ENCODE measurements at places on chromosomes 3 and 15.

DNA sequence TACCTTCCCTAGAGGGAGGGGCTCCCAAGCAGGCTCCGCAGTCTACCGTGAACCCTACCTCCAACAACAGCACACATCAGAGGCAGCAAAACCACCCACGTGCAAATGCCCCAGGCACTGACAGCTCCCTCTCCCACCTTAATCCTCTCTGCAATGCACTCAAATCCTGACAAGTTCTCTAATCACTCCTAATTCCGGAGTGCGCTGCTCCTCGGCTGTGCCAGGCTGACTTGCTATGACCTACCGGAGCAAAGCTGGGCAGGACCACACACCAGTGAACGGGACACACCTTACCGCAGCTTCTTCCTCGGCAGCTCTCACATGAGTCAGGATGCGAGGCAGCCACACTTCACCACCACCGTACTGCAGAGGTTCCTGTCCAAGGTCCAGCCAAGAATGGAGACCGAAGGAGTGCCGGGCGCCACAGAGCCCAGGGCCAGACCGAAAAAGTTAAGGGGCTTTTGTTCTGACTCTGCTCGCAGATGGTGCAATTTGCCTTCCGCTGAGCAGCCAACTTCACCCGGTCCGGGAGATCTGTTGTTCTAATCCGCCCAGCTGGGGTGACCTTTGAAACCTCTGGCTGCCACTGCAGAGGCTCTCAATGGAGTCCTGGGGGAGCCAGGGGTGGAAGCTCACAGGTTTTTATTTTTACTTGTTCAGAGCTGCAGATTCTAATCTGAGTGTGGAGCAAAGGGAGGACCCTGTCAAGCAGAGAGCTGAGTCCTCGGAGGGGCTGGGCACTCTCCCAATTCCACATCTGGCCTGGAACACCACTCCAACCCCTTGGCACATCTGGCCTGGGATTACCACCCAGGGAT lies 84.4 kb downstream of the MYLK start:
- no peak for DNase-seq

DNA sequence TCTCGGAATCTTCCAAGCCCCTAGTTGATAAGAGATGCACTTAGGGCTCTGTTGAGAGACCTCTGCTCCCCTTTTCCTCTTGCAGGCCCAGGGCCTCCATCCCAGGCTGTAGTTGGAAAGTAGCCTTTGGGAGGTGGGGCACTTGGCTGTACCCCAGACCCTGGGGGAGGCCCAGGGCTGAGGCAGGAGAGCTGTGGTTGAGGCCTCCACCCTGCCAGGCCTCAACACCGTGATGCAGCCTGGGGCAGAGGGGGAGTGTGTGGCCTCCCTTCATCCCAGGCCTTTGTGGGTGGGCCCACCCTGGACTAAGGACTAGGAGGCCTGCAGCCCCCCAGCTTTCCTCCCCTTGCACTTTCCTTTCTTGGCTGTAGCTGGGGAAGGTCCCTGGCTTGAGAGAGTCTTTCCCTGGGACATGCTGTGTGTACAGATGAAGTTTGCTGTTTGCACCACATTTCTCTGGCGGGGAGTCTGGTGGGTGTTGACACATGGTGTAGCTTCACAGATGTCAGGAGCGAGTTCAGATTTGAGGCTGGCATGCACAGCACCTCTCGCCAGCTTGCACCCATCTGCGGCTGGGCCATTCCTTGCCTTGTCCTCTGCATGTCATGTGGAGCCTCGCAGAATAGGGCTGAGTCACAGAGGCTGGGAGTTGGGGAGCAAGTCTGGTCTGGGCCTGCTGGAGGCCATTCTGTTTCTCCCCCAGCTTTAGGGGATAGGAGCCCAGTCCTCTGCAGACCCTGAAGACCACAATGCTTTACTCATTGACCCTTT lies 13.7 kb downstream of the PLEKHO2 start:
- no peak for DNase-seq

DNA sequence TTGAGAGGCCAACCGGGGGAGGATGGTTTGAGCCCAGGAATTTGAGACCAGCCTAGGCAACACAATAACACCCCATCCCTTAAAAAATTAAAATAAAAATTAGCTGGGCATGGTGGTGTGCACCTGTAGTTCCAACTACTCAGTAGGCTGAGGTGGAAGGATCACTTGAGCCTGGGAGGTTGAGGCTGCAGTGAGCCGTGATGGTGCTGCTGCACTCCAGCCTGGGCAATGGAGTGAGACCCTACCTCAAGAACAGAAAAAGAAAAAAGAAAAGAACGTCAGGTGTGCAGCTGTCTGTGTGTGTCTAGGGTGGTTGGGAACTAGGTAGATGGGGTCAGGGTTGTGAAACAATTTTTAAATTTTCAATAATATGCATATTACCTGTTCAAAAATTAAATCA lies 96.2 kb upstream of the BHLHE40 start:
- DNase-seq = no peak

DNA sequence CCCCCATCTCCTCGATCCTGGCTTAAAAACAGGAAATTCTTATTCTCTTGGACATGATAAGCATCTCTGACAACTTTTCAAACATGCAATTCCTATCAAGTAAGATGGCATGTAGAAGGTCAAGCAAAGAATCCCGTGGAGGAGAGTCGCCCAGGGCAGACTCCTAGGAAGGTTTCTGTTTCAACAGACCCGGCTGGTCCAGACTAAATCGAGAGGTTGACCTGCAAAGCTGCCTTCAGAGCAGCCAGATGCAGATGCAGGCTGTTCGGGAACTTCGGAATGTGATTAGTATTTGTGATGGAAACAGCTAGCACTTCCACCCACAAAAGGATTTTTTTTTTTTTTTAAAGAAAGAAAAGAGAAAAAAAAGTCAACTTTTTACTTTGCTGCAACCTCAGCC lies 216.8 kb downstream of the NR1D2 start:
- DNase-seq = no peak

- no peak for DNase-seq
Measured at GRCh38 chr3:72031581-72031980, 246.6 kb upstream of the PROK2 start.

DNA sequence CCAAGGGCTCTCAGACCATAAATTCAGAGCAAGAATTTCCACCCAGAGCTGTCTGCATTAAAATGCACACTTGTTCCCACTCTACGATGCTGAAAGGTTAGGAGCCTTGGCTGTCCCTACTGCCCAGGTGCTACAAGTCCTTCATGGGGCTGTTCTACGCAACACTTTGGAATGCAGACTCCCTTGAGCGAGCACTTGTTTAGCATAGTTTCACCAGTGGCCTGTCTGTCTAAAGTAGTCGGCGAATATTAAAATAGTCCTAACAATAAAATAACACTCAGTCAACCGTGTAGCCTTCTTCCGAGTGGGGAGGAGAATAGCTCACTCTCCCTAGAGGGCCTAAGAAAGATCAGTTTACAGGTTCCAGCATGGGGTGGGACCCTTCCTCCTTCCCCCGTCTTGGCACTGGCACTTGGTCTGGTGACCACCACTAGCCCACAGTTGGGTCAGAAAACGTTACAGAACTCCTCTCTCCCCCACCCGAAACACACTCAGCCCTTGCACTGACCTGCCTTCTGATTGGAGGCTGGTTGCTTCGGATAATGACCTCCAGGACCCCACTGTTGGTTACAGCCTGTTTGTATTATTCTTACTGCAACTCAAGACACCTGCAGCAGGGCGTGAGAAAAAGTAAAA lies at the start of gene CLDN16:
Gene CLDN16 (plus strand): TSS at position 586 of the 636 bp plus-strand sequence. CDS start 167 bp downstream, outside the sequence.
- DNase-seq = no peak

- no peak for DNase-seq
Measured at GRCh38 chr15:63522225-63522578, 17.8 kb downstream of the USP3 start.

- DNase-seq = peak; percentile 6
Measured at GRCh38 chr15:63970621-63971426, 75.5 kb downstream of the DAPK2 start.

GRCh38 chr3:46489875-46490274 lies 7.9 kb upstream of the RTP3 start:
- no peak for DNase-seq

DNA sequence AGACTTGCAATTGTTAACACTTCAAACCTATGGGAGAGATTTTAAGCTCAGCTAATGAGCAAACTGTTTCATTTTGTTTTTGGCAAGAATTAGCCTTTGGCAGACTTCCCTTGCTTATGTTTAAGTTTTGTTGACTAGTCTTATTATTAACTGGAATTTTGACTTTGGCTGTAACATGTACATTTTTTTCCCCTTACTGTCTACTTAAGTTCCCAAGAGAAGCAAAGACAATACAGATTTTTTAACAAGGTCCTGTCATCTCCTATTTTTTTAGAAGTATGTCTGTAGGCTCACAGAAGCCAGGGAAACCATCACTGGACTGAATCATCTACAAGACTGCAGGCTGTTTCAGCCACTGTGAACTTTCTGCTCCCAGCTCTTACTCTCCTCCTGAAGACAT lies 74.3 kb downstream of the DGKG start:
- no peak for DNase-seq

- no peak for DNase-seq
Measured at GRCh38 chr15:101807345-101807945, 4.1 kb downstream of the OR4F6 start.

- no peak for DNase-seq
Measured at GRCh38 chr3:173284301-173284700, 113.2 kb upstream of the NLGN1 start.

DNA sequence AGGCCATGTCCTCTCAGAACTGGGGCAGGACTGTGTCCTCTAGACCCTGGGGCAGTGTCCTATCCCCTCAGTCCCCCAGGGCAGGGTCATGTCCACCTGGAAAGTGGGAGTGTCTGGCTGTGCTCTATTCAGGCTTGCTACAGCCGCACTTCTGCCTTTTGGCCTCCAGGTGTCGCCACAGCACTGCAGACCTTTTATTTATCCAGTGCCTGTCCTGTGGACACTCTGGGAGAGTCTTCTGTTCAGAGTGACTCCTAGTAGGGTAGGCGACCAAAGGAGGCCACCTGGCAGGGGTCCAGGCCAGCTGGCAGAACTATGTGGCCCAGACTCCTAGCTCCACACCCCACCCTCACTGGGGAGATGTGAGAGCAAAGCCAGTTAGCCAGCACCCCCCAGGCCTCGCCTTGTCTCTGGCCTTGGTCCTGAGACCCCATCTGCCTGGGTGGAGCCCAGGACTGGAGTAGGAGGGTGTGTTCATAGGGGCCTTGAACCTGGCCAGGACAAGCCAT lies 3.9 kb downstream of the TMIE start:
- DNase-seq = peak; percentile 65

DNA sequence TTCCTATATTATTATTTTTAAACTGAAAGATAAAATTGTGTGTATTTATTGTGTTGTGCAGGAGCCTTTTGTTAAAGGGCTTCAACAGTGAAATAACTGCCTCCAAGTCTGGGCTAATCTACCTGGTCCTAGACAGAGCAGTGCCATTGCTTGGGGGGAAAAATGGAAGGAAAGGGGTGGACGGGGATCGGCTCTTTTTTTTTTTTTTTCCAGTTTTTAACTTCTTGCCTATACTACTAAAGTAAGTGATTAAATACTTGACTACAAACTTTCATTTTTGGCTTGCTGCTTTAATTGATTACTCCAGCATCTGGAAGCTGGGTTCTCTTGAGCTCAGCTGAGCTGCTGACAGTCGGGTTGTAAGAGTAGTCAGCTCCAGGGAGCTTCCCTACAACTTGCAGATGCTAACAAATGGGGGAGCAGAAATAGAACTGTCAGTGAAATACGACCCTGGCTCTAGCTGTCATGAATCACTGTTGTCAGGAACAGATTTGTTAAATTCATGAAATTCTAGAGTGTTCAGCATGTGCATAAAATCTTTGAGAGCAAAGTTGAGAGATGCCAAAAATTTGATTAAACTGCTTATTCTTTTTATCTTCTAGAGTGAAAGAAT lies 276.7 kb downstream of the ROBO1 start:
- no peak for DNase-seq

- DNase-seq = no peak
Measured at GRCh38 chr3:74676-75243, 121.8 kb upstream of the CHL1 start.

DNA sequence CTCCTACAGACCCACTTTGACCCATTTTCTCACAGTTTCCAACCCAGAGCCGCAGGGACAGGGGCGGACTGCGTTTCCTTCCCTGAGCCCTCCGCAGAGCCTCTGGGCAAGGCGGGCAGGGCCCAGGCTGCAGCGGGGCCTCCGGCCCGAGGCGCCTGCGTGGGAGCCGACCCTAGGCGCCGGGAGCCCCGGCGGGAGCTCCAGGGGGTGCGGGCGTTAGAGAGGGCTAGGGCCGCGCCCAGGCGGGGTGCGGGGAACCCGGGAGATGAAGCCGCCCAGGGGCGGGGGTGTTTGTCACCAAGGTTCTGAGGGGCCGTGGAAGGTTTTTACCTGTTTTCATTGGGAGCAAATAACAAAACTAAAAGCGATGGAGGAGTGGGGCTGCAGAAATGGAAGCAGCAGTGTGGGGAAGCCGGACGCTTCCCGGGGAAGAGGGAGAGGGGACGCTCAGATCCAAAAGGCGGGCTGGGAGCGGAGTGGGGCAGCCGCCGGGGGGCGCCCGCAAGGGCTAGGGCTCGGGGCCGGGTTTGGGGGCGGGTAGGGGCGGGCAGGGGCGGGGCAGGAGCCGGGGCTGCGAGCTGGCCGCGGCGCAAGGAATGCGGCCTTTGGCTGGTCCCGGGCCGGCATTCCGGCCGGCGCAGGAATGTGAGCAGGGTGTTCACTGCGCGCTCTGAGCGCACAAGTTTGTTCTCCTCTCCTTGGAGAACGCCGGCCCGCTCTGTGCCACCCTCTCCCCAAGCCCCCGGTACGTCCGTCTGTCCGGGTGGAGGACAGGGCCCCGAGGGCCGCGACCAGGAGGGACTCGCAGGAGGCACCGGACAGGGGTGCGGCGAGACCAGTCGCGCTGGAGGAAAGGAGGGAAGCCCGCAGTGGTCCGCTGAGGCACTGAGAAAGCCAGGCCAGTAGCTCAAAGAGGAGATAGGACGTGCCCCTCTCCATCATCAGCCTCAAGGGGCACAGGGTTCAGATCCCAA lies 61.1 kb downstream of the AMOTL2 start:
- DNase-seq = no peak

GRCh38 chr3:157494581-157495281 lies 8.5 kb downstream of the VEPH1 start:
- DNase-seq = no peak

- DNase-seq = no peak
Measured at GRCh38 chr3:58864480-58864879, 185.3 kb downstream of the CFAP20DC start.

- DNase-seq = no peak
Measured at GRCh38 chr15:58016581-58017175, 48.8 kb downstream of the ALDH1A2 start.

- no peak for DNase-seq
Measured at GRCh38 chr15:82111918-82112317, 66.1 kb upstream of the MEX3B start.

- DNase-seq = no peak
Measured at GRCh38 chr3:61601831-61602230, 40.5 kb downstream of the PTPRG start.

GRCh38 chr3:128996726-128997125 lies 2.9 kb upstream of the CFAP92 start:
- DNase-seq = no peak

GRCh38 chr3:9876991-9877390 lies 3.1 kb downstream of the CIDEC start:
- DNase-seq = no peak

- DNase-seq = no peak
Measured at GRCh38 chr3:183991403-183991802, 26.3 kb downstream of the ABCC5 start.

- no peak for DNase-seq
Measured at GRCh38 chr15:93044301-93045190, 44.5 kb downstream of the RGMA start.

All from activated CD4-positive, alpha-beta T cell treated with anti-CD3 and anti-CD28 coated beads, Interleukin-2, amount 50 U/mL, for 1 hour (primary cell).